GDM1 (cell line): ENCODE measurements at places on chromosomes 13 and 19.

GRCh38 chr19:17739121-17739875, 12.0 kb upstream of the FCHO1 start:
- DNase-seq: no peak

DNA sequence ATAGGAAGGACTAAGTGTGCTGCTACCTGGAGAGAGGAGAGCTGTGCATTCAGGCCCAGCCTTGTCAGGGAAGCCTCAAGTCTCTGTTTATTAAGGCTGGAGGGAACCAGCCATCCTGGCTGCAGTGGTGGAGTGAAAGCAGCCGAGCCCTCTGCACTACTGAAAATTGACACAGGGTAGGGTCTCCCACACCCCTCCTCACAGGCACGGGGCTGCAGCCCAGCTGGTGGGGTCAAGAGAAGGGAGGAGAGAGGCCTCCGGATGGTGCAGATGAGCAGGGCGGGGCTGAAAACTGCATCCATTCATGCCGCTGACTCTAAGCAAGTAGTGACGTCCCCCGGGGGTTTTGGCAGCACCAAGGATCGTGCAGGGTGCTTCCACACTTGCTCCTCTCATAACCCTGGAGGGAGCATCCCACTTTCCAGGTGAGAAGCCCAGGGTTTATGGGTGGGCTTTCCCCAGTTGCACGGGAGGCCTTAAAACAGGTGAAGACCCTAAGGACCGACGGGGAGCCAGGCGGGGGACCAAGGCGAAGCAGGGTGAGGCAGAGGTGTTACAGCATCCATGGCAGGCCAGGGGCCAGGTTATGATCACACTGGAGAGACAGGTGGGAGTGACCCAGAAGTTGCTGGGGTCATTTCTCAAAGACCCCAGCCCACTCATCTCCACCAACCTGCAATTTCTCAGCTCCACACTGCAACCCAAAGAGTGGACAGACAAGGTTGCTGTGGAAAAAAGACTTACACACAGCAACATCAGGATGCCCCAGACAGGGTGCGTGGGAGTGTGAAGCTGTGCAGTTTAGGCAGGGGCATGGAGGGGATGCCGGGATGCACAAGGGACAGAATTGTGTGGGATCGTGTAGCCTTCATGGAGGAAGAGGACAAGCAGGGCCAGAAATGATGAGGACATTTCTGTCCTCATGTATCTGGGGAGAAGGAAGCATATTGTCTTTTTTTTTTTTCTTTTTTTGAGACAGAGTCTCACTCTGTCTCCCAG, 36.8 kb downstream of the VSTM2B start:
- no peak for DNase-seq

- DNase-seq: no peak
Measured at GRCh38 chr13:83732755-83733154, 149.5 kb downstream of the SLITRK1 start.

DNA sequence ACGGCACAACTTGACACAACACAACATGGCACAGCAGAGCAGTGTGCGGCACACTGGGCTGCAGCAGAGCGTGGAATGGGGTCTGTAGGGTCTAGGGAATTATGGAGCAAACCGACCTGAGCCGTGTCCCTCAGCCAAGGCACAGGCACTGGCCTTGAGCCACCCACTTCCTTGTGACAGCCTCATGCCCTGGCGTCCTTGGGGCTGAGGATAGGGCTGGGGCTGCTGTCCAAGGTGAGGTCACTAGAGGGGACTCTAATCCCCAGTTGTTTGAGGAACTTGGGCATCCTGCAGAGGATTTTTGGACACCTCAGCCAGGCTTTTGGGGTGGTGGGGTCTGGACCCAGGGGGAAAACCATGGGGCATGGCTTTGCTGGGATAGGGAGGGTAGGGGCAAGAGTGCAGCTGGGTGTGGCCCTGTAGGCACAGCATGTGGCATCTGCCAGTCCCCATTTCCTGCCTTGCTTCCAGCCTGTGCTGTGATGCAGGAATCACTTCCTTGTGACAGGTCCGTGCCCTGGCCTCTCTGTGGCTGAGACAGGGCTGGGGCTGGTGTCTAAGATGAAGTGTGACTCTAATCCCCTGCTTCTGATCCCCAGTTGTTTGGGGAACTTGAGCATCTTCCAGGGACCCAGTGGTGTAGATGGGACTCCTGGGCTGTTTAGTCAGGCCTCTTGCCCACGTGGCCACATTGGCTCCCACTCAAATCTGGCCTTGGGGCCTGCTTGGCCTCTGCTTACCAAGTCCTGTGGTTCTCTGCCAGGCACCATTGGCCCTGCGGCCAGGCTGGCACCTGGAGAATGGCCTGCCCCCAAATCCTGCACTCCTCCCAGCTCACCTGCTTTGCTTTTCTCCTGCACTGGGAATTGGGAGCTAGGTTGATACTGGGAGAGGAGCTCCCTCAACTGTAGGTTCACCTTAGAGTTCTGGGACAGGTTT, 78.5 kb downstream of the SCGB2B2 start:
- DNase-seq: no peak

GRCh38 chr19:1068009-1069001, 1.3 kb downstream of the ARHGAP45 start:
- peak; percentile 28 for DNase-seq

DNA sequence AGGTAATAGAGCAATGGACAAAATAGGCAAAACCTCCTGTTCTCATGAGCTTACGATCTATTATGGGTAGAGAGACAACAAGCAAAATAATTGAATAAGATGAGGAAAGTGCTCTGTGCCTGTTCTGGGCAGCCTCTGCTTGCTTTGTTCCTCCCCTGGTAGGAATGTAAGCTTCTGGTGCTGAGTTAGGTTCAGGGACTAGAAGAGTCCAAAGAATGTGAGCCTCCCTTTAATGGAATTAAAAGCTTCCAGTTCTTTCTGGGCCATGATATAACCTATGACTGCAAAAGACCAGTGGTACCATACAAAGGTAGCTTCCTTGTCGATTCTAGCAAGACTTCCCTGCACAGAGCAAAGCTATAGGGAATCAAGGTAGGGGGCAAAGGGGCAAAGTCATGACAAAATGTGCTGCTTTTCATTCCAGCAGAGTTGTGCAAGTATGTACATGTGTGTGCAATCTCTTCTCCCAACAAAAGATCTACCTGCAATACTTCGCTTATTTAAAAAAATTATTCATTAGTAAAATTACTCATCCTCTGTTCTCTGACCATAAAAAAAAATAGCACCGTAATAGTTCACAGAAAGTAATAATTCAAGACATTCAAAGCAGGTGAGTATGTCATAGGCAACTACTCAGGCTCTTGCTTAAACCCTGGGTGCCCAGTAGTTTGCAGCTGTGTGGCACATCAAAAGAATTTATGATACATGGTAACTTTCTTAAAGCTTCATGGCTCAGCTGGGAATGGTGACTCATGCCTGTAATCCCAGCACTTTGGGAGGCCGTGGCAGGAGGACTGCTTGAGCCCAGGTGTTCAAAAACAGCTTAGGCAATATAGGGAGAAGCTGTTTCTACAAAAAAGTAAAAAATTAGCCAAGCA, 21.4 kb downstream of the ACOD1 start:
- no peak for DNase-seq

DNA sequence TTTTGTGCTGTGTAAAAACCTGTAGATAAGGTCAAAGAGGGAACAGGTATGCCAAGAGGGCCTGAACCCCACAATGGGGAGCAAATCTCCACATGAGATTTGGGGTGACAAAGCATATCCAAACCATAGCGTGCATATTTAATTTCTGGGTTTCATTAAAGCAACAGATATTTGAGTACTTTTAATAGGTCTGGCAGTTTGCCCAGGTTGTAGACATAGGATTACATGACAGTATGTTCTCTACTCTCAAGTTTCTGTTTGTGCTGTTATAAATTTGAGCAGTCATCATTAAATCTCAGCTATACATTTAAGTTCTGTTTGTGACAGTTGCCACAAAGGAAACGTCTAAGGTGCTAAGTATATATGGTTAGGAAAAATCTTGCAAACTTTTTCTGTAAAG, 236.4 kb downstream of the ATP8A2 start:
- DNase-seq: no peak

- DNase-seq: no peak
Measured at GRCh38 chr13:72536714-72537394, 190.6 kb downstream of the MZT1 start.

DNA sequence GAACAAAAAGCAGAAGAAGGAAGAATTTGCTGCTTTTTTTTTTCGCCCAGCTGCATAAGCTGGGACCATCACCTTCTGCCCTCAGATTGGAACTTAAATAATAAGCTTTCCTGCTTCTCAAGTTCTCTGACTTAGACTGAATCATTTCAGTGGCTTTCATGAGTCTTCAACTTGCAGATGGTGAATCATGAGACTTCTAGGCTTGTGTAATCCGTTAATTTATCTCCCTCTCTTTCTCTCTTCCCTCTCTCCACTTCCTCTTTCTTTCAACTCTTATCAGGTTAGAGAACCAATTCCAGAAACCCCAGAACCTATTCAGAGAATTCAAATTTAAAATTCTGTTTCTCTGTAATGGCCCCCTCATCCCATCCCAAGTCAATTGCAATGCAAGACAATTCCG, 1153.7 kb downstream of the PCDH9 start:
- DNase-seq: no peak

DNA sequence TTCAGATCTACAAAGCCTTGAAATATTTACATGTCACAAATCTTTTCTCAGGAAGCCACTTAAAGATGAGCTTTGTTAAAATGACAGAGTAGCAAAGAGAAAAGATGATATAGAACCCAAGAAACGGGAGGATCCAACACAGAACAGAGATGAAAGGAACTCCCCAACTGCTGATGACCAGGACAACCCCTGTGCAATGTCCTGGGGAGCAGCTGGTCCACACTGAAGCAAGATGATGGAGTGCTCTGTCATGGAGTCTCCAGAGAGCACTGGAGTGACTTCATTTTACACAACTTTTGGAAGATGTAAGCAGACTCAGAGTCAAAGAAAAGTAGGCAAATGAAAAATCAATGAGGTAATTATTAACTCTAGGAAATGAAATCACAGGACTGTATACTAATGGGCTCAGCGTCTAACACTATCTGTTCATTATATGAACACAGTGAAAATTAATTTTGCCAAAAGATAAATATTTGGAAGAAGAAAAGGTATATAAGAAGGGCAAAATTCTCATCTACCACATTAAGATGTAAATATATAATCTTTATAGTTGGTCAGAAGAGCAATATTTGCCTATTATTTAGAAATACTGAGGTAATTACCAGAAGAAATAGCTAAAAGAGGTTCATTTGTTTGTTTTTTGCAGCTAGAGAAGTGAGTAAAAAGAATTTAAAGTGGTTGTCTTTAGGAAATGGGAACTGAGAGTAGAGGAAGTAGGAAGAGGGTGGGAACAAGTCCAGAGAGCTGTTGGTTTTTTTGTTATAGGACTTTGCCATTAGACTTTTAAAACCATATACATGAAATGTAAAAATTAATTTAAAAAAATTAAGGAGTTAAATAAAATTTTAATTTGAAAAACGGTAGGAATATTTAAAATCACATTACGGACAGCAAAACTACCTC, 30.5 kb downstream of the MTRF1 start:
- no peak for DNase-seq

DNA sequence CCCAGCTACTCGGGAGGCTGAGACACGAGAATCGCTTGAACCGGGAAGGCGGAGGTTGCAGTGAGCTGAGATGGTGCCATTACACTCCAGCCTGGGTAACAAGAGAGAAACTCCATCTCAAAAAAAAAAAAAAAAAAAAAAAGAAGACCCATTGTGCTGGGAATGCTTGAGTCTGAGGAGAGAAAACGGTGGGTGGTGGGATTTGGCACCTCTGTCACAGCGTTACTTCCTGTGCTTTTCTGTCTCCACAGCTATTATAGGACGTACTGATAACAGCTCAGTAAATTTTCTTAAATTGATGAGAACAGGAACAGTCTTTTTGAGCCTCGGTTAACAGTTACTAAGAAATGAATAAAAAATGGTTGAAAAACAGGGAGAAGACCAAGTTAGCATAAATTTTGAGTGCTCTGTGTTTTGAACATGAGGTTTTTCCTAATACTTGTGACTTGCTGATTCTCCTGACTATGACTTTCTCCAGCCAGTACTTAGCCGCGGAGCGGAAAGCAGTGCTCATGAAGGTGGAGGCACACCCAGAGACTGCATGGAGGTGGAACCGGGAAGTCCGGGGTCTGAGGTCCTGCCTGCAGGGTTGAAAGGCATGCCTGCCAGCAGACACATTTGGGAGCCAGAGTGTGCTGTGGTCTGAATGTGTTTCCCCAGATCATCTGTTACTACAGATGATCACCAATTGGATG, 55.3 kb upstream of the TEX29 start:
- no peak for DNase-seq

- no peak for DNase-seq
Measured at GRCh38 chr19:38434549-38435051, 1.1 kb downstream of the RYR1 start.

DNA sequence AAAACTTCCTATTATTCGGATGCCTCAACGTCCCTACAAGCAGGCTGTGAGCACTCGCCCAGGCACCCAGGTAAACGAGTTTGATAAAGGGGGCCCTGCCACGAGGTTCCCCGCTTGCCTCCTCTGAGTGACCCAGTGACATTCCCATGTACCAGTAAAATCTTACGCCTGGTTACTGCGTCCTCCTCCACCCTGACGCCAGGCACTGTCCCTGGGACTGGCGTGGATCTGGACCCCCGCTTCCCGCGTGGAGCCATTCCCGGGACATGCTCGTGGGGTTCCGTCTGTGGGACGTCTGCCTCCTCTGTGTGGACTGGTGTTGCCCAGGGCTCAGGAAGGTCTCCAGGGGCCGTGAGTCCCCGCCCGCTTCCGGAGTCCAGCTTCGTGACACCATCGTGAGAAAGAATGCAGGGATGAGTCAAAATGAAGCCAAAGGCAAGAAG, 407 bp upstream of the ZNF550 start:
- DNase-seq: no peak

- DNase-seq: no peak
Measured at GRCh38 chr13:55653497-55653896, 1487.2 kb upstream of the PRR20A start.

DNA sequence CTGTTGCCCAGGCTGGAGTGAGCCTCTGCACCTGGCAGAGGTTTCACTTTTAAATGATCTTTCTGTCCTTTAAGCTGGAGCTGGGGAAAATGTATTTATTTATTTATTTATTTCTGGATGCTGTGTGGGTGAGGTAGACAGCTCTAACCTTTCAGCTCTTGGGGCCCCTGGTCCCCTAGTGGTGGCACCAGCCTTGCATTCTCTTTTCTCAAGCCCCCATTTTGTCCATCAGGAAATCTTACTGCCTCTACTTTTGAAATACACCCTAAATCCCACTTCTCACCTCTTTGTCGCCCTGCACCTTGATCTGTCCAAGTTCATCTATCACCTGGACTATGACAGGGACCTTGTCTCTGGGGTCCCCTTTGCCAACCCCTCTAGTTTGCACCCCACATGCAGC, 2.1 kb upstream of the B9D2 start:
- no peak for DNase-seq

- no peak for DNase-seq
Measured at GRCh38 chr19:13339869-13340268, 166.4 kb downstream of the CACNA1A start.

GRCh38 chr13:98959291-98959690, 18.6 kb downstream of the DOCK9 start:
- no peak for DNase-seq

GRCh38 chr13:93745884-93746283, 519.3 kb downstream of the GPC6 start:
- DNase-seq: no peak

- DNase-seq: no peak
Measured at GRCh38 chr19:6041071-6041470, 63.1 kb upstream of the RANBP3 start.

GRCh38 chr19:44848036-44848811, 2.1 kb downstream of the NECTIN2 start:
- no peak for DNase-seq
